ENCODE measurements at places on chromosomes 2 and 18. TPM values are rescaled to one million over a fixed set of nuclear protein-coding genes. Genes with fewer than 3 reads are reported as not detected.

DNA sequence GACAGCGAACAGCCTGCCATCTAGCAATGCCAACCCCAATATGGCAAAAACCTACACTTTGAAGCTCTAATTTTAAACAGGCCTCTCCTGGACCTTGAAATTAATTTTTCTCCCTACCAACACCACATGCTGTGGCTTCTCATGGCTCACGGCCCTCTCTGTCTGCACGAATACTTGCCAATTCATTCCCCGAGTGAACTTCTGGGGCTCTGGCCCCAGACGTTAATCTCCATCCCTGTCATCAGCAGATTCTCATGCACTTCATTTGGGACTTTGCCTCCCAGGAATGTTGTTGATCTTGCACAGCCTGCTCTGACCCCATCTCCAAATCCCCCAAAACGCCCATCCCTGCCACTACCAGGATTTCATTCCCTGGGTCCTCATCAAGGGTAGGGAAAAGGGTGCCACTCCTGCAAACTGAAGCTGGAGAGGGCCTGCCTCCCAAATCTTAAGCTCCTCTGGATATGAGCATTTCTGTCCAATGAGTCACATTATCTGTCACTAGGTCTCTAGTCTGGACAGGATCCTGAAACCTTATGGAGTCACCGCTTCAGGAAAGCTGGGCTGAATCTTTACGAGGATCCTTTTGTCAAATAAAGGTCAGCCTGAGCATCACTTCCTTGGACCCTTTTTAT, 10.4 kb downstream of the FIGLA start:
- no peak for DNase-seq

Gene C2orf15
- 0.33 TPM for total RNA-seq

GRCh38 chr2:12705230-12705629, 11.5 kb upstream of the TRIB2 start:
- DNase-seq = no peak

GRCh38 chr2:72864500-72864899, 22.7 kb upstream of the SPR start:
- DNase-seq = no peak

DNA sequence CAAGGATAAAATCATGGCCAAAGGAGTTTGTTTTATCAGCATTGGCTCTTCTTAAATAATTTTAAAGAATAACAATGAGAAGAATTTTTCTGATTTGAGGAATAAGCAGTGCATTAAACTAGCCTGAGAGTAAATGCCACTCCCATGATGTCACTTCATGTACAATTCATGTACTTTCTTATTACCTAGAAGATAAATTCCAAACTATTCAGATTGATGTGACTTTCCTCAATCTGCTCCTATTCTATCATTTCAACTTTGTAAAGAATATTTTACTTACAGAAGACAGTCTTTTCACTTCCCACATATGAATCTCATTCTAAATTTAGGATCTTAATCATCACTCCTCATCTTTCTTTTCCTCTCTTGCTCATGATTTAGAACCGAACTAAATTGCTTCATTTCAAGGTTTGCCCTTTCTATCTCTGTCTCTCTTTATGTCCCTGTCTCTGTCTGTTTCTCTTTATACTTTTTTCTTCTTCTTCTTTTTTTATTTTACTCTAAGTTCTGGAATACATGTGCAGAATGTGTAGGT, 1142.0 kb upstream of the PIK3C3 start:
- DNase-seq = no peak

GRCh38 chr18:70709720-70710119, 420.9 kb downstream of the SOCS6 start:
- DNase-seq = no peak

DNA sequence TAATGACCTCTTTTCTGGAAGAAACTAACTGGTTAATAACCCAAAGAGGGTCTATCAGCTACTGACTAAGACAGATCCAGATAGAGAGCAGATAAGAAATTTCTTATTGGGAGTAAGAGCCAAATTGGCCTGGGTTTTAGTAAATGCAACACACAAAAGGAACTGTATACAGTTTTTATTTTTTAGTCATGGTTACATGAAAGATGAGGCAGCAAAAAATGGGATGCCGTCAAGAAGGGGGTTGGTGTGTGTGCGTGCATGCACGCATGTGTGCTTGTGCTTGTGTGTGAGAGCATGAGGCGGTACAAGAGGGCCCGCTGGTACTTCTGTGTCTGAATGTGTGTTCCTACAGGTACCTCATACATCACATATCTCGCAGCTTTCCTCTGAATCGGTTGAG, 466.2 kb upstream of the HNRNPA3 start:
- DNase-seq = no peak

- no peak for DNase-seq
These were observed 165.8 kb downstream of the AKAIN1 start for GRCh38 chr18:5031216-5031615.

Data from posterior vena cava (tissue), 2 donors.